Right lung (tissue), 10 donors: ENCODE measurements at places on chromosomes 12 and 14.

DNA sequence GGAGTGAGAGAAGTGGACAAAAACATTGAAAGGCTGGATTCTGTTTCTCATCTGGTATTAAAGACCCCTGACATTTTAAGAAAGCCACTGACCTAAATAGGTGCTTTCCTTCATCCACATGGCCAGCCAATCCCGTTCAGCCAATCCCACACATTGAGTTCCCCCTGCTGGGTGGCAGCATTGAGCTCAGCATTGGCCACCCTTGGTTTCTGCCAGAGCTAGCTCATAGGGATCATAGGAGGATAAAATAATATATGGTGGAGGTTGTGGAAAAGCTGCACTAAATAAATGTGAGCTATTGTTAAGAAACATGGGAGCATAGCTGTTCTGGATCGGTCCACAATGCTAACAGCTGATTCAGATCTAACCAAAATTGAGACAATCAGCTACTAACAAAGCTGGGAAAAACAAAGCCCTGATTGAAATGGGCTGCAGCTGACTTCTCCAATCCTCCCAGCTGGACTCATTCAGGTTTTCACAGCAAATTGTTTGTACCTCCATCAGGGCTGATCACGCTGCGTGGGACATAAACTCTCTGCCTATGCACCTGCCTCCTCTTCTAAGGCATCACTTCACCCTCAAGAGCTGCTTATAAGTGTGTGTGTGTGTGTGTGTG, 256.5 kb downstream of the EMP1 start:
- no peak for DNase-seq

GRCh38 chr14:92553438-92553837, 39.9 kb downstream of the RIN3 start:
- DNase-seq = no peak

- DNase-seq = no peak
Measured at GRCh38 chr12:32561931-32562341, 117.2 kb upstream of the DNM1L start.

DNA sequence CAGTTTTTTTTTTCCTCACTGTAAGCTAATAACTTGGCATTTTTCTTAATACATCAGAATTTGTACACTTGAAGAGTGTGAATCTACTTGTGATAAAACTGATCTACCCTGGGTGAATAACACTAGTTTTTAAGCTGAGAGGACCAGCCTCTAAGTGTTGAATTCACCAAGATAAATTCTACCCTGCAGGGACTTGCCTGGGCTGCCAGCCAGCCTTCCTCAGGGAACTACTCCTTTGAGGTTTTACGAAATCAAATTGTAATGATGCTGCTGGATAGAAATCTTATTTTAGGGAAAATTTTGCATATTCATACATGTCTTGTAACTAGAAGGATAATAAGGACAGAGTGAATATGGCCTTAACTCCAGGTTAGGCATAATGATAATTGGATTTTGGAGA, 1.9 kb downstream of the MED21 start:
- DNase-seq = no peak

DNA sequence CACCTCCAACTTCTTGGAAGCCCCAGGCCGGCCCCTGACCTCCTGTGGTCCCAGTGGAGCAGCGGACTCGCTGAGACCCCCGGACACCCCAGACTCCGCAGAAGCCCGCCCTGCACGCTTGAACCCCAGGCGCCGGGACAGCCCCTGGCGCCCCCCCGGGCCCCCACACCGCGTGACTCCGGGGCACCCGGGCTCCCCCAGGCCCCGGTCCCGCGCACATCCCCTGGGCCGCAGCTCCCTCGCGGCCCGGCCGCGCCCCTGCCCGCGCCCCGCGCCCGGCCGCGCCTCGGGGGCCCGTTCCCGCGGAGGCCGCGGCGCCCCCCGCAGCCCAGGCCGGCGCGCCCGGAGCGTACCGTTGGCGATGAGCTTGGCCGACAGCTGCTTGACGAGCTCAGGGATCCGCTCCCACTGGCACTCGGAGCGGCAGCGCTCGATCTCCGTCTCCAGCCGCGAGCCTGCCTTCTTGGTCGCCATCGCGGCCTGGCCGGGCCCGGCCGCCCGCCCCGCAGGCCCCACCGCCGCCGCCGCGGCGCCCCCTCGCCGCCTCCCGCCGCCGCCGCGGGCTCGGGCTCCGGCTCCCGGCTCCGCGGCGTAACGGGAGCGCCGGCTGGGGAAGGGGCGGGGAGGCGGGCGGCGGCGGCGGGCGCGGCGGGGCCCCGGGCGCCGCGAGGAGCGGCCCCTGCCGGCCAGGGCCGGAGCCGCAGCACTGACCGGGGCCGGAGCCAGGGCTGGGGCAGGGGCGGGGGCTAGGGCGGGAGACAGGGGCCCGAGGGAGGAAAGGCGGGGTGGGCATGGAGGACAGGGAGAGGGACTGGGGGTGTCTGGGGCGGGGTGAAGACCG, at the start of gene TTC7B:
TTC7B (minus strand) TSS at position 609 of the 841 bp plus-strand sequence; CDS start at position 474, 135 bp downstream.
- no peak for DNase-seq

- DNase-seq = no peak
Measured at GRCh38 chr12:3041558-3042164, 35.5 kb upstream of the TSPAN9 start.
